ENCODE measurements at places on chromosomes 4 and X.

DNA sequence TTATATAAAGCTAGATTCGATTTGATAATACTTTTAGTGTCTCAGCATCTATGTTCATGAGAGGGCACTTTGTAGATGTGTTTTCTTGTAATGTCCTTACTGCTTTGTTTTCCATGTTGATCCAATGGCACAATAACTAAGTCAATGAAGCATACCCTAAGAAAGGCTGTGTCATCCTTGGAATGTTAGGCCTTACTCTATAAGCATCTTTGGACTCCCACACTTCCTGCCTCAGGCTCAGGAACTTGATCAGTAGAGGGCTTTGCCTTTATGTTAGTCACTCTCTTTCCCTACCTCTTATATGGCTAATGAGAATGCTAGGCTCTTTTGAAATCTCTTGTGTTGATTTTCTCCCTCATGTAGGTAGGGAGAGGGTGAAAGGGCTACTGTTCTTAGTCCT lies 33.2 kb upstream of the EDA2R start:
- DNase-seq, result no peak

- DNase-seq, result no peak
These were observed 69.7 kb downstream of the RPS6KA6 start for GRCh38 chrX:84118315-84118714.

DNA sequence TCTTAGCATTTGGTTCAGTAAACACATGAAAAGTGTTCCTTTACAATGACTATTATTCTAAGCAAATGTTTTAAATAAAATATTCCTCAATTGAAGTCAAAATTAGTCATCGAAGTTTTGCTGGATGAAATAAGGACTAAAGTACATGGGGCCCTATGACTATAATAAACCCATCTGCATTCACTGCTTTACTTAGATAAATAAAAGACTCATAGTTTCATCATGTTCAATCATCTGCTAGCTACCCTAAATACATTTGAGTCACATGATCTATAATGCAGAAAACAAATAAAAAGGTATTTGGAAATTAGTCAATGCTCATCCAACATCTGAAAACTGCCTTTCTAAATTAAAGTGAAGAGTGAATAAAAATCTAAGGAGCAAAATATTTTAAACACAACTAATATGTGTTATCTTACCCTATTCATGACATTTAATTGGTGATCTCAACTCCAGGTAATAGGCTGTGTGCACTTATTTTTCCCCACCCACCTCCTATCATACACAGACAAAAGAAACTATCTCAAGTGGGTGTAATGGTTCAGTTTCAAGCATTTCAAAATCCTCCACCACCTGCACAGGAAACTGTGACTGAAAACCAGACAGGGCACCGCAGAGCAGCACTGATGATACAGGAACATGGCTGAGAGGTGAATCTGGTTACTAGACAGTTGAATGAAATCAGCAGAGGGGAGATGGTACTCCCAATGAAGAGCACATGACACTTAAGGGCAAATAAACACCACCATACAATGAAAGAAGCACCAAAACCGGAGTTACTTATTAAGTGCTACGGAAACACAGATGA lies 78.6 kb downstream of the CAMK2D start:
- DNase-seq, result no peak

GRCh38 chr4:123613586-123614344 lies 217.2 kb downstream of the SPRY1 start:
- no peak for DNase-seq

DNA sequence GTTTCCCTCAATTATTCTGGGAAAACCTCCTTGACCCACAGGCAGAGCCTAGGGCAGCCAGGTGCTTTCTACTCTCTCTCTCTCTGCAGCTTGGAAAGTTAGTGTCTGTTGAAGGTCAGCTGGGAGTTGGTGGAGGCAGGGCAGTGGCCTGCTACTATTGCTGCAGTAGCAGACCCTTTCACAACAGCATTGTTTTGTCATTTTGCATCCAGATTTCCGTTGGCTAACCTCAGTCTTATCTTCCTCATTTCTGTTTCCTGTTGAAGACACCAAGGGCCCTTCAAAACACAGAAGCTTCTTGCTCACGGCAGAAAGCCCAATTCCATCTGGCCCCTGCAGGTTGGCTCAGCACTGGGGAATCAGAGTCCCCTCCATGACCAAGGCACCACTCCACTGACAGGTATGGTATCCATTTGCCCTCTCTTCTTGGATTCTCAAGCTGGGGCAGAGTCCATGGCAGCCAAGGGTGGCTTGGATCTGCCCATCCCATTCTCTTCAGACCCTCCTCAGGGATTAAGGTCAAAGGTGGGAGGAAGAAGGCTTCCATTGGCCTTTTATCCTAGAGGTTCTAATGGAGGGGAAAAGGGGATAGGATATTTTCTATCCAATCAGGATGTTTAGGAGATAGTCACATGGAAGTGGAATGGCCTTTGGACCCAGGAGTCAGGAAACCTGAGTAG lies 24.6 kb downstream of the VSIG4 start:
- no peak for DNase-seq

GRCh38 chr4:159390648-159391047 lies 287.8 kb downstream of the RAPGEF2 start:
- DNase-seq, result no peak

GRCh38 chr4:128751354-128751753 lies 58.1 kb upstream of the JADE1 start:
- no peak for DNase-seq

DNA sequence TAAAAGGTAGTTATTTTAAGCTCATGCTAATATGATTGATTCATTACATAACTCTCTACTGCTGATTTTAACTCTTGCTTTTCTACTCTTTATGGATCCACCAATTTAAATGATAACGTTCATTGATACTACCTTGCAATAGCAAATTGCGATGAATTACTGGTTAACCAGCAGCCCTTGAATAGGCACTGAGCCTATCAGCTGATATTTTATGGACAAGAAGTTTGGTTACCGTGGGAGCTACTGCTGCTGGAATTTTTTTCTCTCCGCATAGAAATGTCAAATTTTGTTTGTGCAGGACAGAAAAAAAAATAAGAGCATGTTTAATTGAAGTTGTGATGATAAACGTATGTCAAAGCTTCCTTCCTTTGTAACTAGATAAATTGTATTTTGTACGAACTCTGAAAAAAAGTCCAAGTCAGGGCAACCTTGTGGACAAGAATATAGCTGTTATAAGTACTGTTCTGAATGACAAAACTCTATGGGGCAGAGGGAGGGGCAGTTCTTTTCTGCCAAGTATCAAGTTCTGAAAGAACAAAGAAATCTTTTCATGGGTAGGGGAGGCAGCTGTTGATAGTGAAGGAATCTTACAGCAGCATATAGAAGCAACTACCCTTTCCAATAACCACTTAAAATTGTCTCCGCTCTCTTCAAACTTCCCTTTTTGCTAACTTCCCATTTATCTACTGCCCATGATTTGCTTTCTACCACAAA lies 434.9 kb upstream of the PABPC4L start:
- DNase-seq, result no peak

- no peak for DNase-seq
These were observed 41.2 kb downstream of the NCAPG start for GRCh38 chr4:17851959-17852358.

DNA sequence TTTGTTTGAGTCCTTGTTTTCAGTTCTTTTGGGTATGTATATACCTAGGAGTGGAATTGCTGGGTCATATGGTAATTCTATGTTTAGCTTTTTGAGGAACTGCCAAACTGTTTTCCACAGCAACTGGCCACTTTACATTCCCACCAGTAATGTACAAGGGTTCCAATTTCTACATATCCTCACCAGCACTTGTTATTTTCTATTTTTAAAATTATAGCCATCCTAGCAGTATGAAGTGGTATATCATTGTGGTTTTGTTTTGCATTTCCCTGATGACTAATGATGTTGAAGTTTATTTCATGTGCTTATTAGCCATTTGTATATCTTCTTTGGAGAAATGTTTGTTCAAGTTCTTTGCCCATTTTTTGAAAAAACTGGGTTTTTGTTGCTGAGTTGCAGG lies 39.6 kb downstream of the TMEM164 start:
- no peak for DNase-seq

GRCh38 chr4:89353514-89353913 lies 45.9 kb upstream of the GPRIN3 start:
- no peak for DNase-seq

Measured in right atrium auricular region (tissue), 2 donors.